A549 (cell line): ENCODE measurements at places on chromosomes 5 and 9.
A peak's percentile ranks its signal among the peaks of the same experiment; 100 is the strongest.

DNA sequence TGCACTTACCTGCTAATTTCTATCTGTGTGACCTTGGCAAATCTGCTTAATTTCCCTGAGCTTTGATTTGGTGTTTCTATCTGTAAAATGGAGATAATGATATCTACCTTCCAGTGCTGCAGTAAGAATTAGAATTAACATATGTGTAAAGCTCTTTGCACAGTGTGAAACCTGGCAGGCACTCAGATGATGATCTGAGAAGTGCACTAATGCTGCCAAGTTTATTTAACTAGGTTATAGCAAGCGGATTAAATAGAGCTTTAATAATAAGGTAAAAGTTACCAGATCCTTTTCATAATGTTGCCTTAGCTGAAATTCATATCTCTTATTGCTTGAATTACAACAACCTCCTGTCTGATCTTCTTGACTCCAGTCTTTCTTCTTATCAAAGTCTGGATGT lies 315.3 kb upstream of the CD180 start:
- no peak for DNase-seq

GRCh38 chr9:27005491-27005890 lies at the start of gene LRRC19:
TSS of gene LRRC19 (minus strand) at chr9:27005672. CDS start at chr9:26999694, 5,978 bp downstream.
- no peak for DNase-seq

DNA sequence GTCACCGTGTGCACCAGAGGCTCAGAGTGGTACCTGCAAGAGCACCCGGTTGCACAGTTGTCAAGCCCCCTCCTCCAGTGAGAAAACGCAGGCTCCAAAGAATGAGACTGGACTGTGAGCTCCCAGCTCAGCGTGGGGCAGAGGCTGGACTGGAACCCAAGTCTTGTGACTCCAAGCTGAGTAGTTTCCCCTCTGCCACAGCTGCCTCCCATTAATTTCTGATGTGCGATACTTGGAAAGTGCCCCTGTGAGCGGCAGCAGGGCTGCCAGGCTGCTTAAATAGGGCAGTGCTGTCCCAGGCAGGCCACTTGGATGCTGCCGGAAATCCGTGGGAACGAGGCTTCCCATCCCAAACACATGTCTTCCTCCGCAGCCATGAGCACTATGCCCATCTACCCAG lies 62.2 kb upstream of the ANGPTL2 start:
- DNase-seq, result no peak

- DNase-seq, result no peak
These were observed 119.4 kb downstream of the VCAN start for GRCh38 chr5:83590966-83591365.

DNA sequence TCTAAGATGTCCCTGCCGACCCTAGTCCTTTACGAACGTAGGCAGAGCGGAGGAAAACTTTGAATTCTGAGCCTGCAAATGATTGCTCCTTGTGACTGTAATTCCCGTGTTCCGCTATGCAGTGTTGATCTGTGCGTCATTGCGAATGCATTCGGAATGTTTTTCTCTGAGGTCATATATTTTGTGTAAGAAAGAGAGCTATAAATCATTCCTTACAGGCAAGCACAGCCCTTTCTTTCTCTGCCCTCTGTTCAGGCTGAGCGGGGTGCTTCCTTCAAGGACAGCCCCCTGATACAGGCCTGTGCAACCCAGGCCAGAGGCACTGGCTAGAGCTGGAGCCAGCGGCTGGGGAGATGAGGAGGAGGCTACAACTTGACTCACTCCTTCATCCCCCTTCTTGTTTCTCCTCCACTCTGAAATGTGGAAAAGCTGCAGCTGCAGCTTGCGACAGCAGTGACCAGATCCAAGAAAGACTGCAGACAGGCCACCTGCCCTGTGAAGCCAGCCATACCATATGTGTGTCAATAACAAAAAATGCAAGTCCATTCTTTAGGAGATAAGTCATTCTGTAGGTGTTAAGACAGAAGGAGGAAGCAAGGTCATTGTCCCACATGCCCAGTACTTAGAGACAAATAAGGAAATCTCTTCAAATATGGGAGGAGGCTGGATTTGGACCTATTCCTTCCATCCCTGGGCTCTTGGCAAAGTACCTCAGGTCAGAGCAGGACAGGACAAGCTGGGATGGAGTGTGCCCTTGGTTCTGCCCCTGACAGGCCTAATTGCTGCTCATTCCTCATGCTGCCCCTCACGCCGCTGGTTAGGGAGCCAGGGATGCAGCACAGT lies 345.7 kb upstream of the WWC1 start:
- no peak for DNase-seq

- no peak for DNase-seq
These were observed 15.2 kb downstream of the NANS start for GRCh38 chr9:98071737-98072136.

DNA sequence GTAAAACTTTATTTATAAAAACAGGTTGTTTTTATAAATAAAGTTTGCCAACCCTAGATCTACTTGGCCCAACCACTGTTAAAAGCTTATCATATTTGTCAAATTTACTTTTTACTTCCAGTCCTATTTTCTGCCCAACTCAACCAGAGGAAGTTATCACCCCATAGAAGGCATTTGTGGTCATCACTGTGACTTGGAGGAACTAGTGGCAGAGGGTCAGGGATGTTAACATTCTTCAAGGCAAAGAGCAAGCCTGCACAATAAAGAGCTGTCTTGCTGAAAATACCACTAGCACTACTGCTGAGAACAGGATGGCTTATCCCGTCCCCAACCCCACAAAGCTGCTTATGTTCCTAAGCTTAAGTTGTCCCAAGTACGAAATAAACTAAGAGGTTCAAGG lies 22.3 kb downstream of the TTC33 start:
- DNase-seq, result no peak

GRCh38 chr5:157168286-157168685 lies 2.2 kb upstream of the GARIN3 start:
- DNase-seq, result no peak

- DNase-seq, result no peak
These were observed 90.7 kb downstream of the MEF2C start for GRCh38 chr5:88792144-88792840.

DNA sequence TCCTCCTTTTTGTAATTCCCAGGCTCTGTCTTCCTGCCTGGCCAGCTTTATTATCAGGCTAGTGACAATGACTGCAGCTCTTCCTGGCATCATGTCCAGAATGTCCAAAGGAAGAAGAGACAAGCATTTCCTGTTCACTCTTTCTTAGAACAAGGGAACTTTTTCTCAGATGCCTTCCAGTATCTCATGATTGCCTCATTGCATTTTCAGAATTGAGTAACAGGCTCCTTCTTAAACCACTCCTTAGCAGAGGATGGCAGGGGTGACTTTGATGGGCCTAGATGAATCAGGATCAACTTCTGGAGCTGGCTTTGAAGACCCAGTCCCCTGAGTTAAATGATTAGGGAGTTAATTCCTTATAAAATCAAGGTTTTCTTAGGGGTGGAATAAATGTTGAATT lies 92.9 kb upstream of the RASGRF2 start:
- DNase-seq, result no peak

GRCh38 chr5:109155625-109156024 lies 254.1 kb downstream of the PJA2 start:
- DNase-seq, result no peak

DNA sequence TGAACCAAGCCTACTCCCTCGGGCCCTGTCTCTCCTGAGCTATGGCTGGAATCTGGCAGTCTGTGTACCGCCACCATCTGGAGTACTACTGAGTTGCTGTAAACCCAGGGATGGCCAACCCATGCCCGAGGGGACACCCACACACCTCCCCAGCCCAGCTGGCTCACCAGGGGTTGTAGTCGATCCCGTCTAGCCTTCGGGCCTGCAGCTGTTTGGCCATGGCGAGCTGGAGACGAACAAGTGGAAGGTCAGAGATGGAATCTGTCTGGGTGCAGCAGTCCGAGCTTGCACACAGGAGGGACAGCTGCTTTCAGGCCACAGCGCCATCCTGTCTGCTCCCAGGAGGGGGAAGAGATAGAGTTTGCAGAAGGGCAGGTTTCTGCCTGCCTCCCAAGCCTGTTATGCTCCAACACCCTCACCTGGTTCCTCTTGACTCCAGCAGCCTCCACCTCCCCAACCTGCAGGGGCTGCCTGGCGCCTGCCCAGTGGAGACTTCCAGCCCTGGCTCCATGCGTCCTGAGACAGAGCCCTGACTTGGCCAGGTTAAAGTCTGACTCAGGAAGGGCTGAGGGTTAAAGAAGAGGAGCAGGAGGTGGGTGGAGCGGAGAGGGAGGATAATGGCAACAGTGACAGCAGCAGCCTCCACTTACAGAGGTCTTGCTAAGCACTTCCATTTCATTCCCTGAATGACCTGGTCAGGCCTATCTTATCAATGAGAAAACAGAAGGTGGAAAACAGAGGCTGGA lies 15.8 kb upstream of the SPOUT1 start:
- DNase-seq, result no peak

DNA sequence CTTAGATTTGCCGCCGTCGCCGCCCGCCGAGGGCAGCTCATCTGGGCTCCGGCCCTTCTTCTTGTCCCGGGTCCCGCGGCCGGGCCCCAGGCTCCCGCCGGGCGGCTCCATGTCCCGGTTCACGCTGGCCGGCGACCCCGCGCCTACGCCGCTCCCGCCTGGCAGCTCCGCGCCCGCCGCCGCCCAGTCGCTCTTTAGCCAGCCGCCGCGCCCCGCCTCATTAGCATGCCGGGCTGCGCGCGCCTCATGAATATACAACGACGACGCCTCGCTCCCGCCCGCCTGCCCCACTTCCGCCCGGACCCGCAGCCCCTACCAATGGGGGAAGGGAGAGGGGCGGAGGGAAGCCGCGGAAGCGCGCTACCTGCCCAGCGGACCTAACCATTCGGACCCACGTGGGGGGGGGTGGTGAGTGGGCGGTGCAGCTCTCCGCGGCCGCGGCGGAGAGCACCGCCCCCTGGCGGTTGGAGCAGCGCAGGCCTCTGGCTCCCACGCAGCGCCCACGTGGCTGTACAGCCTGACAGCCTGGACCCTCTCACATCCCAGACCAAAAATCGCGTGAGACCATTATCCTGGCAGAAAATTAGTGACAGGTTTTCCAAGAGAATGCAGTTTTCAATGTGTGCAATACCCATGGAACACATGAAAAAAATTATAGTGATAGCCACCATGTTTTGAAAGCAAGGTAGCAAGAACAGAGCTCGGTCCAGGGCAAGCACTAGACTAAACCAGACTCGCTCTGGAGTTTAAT lies at the start of gene DIAPH1:
DIAPH1 (minus strand) TSS at position 197 of the 751 bp plus-strand sequence; CDS start at position 111, 86 bp downstream.
- DNase-seq, result peak; percentile 85

GRCh38 chr9:86507212-86507630 lies 153.0 kb upstream of the TUT7 start:
- no peak for DNase-seq

GRCh38 chr5:133819977-133820471 lies 148.4 kb downstream of the C5orf15 start:
- no peak for DNase-seq

GRCh38 chr9:81108391-81108790 lies 581.0 kb downstream of the TLE1 start:
- no peak for DNase-seq

DNA sequence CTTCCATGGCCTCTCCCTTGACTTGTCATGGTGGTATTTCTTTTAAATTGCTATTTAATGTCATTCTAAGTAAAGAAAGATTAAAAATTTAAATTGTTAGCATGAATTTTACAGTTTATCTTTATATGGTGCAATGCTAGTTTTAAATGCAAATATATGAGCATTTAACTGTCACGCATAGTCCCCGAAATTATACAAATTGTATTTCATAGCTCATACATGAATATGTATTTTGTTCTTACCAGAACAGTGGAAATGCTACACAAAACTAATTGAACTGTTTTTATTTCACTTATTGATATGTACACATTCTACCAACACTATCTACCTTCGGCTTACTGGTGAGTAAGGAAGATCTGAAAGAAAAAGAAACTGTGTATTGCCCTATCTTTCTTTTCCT lies 125.8 kb downstream of the CARTPT start:
- no peak for DNase-seq

DNA sequence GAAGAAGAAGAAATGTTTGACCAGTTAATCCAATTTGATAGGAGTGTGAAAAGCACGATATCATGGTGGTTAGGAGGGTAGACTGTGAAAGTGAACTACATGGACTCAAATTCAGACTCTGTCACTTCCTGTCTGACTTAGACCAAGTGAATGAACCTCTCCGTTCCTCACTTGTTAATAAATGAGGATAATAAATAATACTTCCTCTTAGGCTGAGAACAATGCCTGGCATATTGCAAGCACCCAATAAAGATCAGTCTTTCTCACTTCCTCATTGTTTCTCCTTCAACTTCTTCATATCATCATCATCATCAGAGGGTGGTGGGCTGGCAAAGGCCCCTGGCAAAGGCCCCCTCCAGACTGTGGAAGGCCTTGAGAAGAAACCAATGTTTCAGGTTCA lies 148.7 kb downstream of the CDK5RAP2 start:
- DNase-seq, result no peak

- DNase-seq, result no peak
These were observed 200.4 kb downstream of the CEMIP2 start for GRCh38 chr9:71567890-71568289.

DNA sequence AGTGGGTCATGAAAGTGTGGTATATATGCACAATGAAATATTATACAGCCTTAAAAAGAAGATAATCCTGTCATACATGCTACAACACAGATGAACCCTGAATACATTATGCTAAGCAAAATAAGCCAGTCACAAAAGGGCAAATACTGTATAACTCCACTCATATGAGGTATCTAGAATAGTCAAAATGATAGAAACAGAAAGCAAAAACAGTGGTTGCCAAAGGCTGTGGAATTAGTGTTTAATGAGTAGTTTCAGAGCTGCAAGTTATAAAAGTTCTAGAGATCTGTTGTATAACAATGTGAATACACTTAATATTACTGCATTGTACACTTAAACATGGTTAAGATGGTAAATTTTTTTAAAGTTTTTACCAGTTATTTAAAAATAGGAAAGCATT lies 135.0 kb downstream of the OXCT1 start:
- no peak for DNase-seq

DNA sequence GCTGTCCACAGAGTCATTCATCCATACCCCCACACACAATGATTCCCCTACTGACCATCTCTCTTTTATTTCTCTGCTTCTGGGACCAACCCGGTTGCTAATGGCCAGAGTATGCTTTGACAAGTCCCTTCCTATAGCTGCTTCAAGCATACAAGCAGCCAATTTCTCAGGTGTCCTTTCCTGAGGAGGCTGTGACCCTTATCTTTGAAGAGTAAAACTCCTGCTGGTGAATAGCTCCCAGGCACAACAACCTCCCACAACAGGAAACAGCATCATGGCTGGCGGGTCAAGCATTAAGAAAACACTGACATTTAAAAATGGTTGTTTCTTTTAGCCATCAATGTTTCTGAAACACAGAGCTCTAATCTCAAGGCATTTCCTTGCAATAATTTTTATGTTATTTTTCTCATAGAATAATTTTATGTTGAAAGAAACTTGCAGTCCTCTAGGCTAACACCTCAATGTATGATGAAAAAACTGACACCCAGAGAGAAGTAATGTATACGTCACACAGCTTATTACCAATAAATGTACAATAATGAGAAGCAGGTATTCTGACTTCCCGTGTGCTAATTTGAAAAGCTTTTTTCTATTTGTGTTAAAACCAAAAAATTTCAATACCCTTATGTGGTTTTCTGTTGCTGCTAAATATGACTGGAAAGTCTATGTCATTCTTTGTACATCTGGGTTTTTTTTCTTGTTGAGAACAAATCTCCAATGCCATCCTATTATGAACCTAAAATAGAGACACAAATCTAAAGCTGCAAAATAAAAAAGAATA lies 7.5 kb upstream of the PAM start:
- DNase-seq, result no peak

GRCh38 chr9:95224376-95225019 lies 93.0 kb downstream of the FANCC start:
- no peak for DNase-seq

- no peak for DNase-seq
These were observed 138.5 kb downstream of the TTLL11 start for GRCh38 chr9:121954477-121955140.

- DNase-seq, result no peak
These were observed 1216.2 kb downstream of the MAT2B start for GRCh38 chr5:164721656-164722055.
